ENCODE measurements at places on chromosomes 12 and 14.

DNA sequence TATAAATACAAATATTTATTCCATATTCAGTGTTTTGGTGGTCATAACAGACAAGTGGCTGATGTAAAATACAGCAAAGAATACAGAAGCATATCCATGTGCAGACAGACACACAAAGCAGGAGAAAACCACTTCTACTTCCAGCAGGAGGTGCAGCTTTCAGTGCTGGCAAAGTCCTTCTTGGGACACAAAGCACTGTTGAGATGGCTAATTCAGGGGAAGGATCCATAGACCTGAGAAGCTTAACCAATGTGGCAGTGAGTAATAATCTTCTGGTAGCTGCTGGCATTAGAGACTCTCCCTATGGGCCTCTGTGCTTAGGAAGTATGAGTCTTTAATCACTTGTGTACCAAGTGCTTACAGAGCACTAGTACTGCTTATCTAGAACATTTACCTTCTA lies 26.8 kb downstream of the AMN1 start:
- no peak for DNase-seq

- peak; percentile 32 for DNase-seq
Measured at GRCh38 chr14:100526632-100527031, 60.6 kb downstream of the BEGAIN start.

- no peak for DNase-seq
Measured at GRCh38 chr12:20372326-20373096, 4.2 kb downstream of the PDE3A start.

GRCh38 chr14:99155173-99156089 lies 116.6 kb downstream of the BCL11B start:
- no peak for DNase-seq

DNA sequence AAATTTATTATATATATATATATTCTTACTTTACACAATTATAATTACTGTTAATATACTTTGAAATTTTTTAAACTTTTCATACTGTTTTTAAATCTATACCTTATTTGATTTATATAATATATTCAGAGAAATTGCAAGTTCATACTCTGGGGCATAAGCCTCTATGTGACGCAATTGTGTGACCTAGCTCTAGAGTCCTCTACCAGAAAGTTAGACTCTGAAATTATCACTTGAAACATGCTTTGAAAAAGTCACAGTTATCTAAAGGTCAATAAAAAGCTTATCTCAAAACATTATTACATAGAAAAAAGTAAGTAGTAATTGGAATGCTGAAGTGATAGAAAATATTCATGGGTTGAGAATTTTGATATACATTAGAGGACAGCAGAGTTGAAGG lies 93.8 kb downstream of the LIN7A start:
- DNase-seq, result no peak

GRCh38 chr12:123948401-123948795 lies 24.2 kb downstream of the CCDC92 start:
- DNase-seq, result no peak

DNA sequence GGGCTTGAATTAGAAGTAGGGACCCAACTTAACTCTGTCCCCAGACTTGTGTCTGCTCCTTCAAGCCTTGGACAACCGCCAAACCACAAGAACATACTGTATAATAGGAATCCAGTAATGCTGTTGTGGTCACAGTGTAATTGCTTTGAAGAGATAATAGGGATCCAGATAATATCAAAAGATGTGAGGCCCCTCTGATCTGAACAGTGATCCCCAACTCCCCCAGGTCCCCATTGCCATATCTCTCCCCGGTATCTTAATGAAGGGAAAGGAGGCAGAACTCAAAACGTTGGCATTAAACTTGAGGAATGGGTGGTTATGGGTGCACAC lies 8.5 kb upstream of the PLEKHH1 start:
- no peak for DNase-seq

- no peak for DNase-seq
Measured at GRCh38 chr14:31232081-31232480, 24.5 kb upstream of the HECTD1 start.

GRCh38 chr12:122788387-122788786 lies 14.0 kb downstream of the CCDC62 start:
- DNase-seq, result no peak

DNA sequence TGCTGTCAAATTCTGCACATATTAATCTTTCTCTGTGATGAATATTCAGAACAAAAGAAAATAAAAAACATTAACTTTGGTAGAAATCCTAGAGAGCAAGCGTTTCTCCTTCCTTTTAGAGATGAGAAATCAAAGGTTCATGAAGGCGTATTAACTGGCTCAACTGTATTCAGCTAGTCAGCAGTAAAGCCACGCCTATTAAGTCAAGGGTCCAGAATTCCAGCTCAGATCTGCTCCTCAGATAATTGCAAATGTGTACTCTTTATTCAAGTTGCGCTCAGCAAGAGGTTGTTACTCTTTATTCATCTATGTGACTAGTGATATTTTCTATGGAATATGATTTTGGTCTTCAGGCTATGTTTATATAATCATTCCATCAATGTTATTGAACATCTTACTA lies 13.1 kb upstream of the POC1B start:
- DNase-seq, result no peak

GRCh38 chr12:114414031-114414865 lies 8.3 kb upstream of the TBX5 start:
- DNase-seq, result no peak

GRCh38 chr12:3379079-3379478 lies 111.9 kb upstream of the PRMT8 start:
- DNase-seq, result no peak

GRCh38 chr12:76720068-76720467 lies 43.8 kb upstream of the ZDHHC17 start:
- no peak for DNase-seq

- DNase-seq, result no peak
Measured at GRCh38 chr12:60169904-60170303, 574.1 kb downstream of the SLC16A7 start.

DNA sequence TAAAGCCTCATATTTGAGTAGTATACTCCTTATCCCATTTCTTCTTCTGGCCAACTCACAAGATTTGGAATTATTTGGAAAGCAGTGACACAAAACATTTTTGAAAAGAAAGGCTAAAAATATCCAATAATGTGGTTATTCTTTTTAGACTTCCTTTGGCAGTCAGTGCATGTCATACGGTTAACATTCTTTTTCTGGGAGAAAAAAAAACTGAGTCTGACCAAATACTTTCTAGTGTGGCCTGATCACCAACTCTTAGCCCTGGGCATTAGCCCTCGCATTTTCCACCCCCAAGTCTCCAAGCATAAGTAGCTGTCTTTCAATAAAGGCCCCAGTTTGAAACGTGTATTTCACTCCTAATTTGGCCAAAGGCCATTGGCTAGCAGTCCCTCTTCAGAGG lies 5.9 kb downstream of the RASSF3 start:
- DNase-seq, result no peak

DNA sequence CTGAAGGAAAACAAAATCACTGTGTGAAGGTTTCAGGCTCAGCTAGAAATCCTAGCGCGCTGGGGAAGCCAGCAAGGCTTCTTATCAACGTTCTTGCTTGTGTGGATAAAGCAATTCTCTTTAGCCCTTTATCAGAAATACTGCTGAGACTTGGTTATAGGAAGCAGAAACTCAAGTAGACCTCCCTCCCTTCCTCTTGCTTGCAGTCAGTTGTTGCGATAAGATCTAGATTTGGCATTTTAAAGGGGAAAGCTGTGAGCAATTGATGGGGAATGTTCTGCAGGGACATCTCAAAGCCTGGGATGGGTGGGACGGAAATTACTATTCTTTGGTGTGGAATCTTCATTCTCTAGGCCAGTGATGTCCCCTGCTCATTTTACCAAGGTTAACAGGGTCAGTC lies 76.4 kb upstream of the ANO4 start:
- DNase-seq, result no peak

DNA sequence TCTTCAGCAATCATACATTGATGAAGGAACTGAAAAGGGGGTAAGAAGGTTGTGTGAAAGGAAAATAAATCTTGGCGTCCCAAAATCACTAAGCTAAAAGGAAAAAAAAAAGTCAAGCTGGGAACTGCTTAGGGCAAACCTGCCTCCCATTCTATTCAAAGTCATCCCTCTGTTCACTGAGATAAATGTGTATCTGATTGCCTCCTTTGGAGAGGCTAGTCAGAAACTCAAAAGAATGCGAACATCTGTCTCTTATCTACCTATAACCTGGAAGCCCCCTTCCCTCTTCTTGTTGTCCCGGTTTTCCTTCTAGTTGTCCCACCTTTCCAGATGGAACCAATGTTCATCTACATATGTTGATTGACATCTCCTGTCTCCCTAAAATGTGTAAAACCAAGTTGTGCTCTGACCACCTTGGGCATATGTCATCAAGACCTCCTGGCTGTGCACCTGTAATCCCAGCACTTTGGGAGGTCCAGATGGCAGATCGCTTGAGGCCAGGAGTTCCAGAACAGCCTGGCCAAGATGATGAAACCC lies 53.1 kb downstream of the RESF1 start:
- no peak for DNase-seq

- no peak for DNase-seq
Measured at GRCh38 chr14:64715628-64716412, 11.6 kb downstream of the PLEKHG3 start.

Measured in type B pancreatic cell (in vitro differentiated cells).